Stimulated activated naive CD8-positive, alpha-beta T cell treated with anti-CD3 and anti-CD28 coated beads, Interleukin-15, Interleukin-2, amounts not matched to agents 100 U/mL and 50 U/mL, for 24 hours (primary cell): ENCODE measurements at places on chromosomes 16 and 17.
A peak's percentile ranks its signal among the peaks of the same experiment; 100 is the strongest.

DNA sequence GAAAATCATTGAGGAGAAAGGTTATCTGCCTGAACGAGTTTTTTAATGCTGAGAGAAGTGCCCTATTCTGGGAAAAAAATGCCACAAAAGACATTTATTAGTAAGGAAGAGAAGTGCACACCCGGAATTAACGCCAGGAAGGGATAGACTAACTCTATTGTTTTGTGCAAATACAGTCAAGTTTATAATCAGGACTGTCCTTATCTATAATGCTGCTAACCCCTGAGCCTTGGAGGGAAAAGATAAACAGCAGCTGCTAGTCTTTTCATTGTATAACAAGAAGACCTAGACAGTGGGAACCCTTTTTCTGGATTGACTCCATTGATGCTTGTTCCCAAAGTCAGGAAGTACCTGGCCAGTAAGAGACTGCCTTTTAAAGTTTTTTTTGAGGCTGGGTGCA lies 26.5 kb downstream of the BCAS3 start:
- no peak for DNase-seq

GRCh38 chr17:280901-281300 lies 71.7 kb downstream of the RPH3AL start:
- no peak for DNase-seq

DNA sequence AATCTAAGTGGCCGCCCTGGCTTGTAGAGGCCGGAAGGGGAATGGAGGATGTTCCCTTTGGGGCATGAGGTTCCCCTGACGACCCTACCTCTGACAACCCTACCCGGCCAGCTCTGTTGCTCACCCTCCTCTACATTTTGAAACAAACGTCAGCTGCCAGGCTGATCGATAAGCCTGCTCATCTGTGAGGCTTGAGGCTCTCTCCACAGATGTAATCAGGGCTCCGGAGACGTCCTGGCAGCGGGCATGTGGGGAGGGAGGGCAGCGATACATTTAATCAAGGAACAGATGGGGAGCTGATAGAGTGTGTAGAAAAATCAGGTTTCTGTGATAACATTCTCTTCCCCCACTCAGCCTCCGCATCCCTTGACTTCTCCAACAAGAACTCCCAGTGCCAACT lies 212.3 kb upstream of the SDK2 start:
- DNase-seq: no peak

DNA sequence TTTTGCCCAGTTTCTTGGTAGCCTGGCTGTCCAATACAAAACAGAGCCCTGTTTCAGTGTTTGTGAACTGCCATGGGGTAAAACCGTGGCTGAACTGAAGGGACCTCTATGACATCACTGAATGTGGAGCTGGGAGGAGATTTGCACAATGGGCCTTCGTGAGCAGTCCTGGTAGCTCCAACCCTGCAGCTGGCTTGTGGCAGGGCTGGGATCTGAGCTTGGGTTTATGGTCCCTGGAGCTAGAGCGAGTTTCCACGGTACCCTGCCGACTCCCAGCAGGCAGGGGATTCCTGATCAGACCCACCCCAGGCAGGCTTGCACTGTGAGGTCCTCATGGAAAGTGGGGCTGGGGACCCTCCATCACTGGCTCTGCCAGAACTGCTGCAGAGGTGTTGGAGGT lies 247.0 kb downstream of the GSG1L start:
- DNase-seq: no peak

GRCh38 chr17:21278450-21279197 lies 5.9 kb upstream of the MAP2K3 start:
- DNase-seq: peak; percentile 51

GRCh38 chr16:88102597-88102996 lies 151.4 kb downstream of the BANP start:
- DNase-seq: no peak

GRCh38 chr17:77215281-77215680 lies 74.5 kb downstream of the SEC14L1 start:
- no peak for DNase-seq

DNA sequence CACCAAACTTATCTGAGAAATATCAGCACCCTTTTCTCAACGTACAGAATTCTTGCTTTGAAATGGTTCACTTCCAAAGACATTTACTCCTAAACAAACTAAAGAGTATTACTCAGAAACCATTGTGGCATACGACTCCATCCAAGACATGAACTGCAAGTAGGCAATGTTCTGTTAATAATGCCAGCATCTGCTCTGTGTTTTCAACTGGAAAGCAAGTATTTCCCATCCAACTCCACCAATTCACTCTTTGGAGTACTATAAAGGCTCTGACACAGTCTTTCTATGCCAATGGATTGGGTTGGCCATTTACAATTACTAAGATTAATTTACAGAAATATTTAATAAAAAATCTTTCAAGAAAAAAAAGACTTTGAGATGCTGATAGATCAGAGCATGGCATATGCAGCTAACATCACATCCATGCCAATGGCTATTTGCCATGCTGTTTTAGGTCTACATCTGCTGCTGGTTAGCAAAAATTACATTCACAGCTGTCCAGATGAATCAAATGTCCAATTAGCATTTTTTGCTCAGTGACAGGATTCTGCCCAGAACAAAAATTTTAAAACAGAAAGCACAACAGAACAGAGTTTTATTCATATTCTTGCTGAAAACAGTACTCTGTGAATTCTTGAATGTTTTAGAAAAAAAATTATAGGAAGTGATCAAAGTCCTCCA lies 65.9 kb upstream of the HLF start:
- no peak for DNase-seq

DNA sequence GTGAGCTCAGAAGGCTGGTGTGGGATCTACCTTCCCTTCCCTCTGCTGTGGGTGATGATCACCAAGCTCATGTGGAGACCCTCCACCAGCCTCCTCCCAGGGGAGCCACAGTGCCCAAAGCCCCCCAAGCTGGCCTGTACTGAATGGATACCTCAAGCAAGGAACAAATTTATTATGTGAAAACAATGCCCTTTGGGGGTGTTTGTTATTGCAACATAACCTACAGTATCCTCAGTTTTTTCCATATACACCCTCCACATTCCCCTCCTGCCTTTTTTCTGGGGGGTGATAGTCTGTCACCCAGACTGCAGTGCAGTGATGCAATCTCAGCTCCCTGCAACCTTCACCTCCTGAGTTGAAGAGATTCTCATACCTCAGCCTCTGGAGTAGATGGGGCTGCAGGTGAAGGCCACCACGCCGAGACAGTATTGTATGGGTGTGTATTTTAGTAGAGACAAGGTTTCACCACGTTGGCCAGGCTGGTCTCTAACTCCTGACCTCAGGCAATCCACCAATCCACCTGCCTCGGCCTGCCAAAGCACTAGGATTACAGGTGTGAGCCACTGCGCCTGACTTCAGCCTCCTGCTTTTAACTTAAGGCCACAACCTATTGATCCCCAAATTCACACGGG lies 215.9 kb downstream of the CPPED1 start:
- no peak for DNase-seq

DNA sequence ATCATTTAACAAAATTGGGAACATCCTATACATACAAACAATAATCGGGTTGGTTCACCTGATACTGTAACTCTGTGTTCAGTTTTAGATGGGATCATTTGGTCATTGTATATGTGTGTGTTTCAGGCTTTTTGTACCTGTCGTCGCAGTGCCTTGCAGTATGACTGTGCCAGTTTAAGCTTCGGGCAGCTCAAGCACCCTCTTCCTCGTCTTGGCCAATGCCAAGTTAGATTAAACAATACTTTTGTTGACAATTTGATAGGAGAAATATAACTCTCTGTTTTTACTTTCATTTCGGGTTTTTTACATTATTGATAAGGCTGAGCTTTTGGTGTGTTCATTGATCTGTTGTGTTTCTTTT lies 37.0 kb upstream of the ARHGAP17 start:
- DNase-seq: no peak

DNA sequence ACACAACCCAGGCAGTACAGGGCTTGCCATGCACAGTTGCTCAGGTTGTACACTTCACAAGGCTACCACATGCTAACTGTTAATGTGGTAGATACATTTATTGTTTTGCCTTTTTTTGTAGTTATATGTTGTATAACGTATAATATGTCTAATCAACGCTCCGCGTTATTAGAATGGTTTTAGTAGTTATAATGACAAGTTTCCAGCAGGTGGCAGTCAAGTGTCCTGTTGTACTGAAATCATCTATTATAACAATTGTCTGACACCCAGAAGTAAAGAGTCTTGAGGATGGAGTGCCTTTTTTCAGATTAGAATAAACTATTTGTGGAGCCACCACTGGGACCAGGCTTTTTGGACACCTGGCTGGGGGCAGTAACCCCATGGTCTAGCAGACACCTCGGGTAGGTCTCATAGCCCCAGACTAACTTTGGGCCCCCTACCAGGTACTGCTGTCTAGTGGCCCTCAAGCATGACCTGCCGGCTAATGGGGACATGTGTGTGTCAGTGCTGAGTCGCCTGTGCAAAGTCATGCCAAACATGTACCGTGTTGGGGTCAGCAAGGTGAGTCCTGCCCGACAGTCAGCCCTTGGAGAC lies 32.8 kb downstream of the MYO15A start:
- peak; percentile 43 for DNase-seq

DNA sequence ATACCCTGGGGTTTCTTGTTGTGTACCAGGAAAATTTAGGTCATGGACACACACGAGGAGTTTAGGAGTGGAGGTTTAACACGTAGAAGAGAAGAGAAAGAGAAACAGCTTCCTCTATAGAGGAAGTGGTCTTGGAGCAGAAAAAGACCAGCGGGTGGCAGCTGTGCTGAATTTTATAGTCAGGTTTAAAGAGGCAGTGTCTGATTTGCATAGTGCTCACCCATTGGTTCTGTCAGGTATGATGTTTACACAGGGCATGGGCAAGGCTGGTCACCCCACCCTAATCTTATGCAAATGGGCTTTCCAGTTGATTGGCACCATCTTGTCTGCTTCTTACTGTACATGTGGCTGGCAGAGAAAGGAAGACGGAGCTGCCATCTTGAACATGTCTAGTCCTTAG lies 309.0 kb downstream of the CDH13 start:
- DNase-seq: no peak

- DNase-seq: no peak
Measured at GRCh38 chr16:87202346-87202745, 114.8 kb downstream of the C16orf95 start.

DNA sequence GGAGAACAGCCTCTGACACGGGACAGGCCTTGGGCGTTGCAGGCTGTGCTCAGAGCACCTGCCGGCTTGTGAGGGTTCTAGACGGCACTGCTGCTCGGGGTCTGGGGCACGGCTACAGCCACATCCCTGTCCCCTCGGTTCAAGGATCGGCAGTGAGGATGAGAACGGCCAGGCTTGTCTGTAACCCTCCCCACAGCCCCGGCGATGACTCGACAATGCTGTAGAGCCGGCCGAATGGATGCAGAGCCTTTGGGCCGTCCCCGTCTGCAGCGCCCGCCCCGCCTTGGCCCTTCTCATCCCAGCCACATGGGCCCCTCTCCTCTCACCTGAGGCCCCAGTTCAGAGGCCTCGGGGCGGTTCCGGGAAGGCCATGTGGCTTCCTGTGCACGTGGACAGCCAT lies 49.0 kb upstream of the METRNL start:
- DNase-seq: no peak

GRCh38 chr17:73091770-73092522 lies 542 bp downstream of the SLC39A11 start:
- DNase-seq: no peak

DNA sequence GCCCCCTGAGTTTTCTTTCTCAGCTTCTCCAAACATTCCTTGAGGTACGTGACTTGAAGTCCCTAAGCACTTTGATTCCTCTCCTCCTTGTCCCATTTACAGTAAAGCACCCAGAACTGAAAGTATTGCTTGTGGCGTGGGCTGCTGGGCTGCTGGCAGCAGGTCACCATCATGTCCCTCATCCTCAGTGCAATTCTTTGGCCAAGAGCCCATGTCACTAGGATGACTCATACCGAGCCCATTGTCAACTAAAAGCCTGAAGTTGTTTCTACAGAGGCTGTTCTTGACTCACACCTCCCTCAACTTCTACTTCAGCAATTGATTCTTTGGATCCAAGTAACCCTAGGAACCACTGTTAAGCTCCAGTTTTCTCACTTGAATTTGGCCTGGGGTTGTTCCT lies 54.3 kb downstream of the KPNA2 start:
- DNase-seq: no peak

DNA sequence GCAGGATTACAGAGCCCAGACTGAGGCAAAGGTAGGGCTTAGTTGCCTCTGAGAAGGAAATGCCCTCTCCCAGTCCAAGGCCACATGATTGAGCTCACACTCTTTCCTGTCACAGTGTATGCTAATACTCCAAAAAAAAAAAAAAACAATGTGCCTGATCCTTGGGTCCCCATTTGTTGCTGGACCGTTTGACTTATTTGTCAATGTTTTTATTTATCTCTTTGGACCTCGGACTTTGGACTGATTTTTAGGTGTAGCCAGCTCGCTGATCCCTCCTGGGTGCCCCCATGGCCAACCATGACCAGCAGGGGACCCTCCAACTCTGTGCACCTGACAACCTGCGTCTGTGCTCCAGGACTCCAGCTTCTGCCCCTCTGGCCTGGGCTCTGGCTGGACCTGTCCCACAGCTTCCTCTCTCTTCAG lies 622 bp upstream of the CCL16 start:
- DNase-seq: peak; percentile 33

DNA sequence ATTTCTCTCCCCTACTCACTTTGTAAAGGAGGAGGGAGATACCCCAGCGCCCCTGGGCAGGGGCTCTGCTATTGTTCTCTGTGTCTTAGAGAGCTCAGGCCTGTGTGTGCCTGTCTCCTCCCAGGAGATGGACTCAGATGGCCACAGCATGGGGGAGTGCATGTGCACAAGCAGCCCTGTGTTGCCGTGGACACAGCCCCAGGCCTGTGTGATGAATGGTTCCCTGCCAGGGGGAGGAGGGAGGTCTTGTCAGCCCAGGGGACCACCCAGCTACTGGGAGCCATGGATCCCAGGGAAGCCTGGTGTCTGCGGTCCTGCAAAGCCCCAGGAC lies 26.3 kb downstream of the GINS2 start:
- DNase-seq: no peak

GRCh38 chr16:17072104-17072503 lies 398.7 kb downstream of the XYLT1 start:
- no peak for DNase-seq

- DNase-seq: no peak
Measured at GRCh38 chr17:31156326-31156725, 61.5 kb downstream of the NF1 start.

DNA sequence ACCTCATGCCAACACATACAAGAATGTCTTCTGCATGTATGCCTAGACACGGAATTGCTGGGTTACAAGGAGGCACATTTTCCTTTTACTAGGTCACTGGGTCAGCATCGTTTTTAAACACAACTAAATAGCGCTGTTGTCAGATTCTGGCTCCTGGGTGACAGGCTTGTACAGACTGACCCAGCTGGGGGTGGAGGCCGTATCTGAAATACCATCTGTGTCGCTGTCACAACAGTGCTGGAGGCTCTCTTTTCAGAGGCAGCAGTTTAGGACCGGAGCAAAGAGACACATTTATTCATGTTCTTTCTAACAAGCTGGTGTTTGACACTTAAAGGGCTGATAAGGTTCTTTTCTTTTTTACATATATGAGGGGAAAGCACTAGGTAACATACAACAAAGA lies 403.0 kb upstream of the ASIC2 start:
- DNase-seq: no peak
